Activated naive CD4-positive, alpha-beta T cell treated with anti-CD3 and anti-CD28 coated beads, Interleukin-2, amount 10 ng/mL, durations not matched to agents 7 days and 5 days (primary cell): ENCODE measurements at places on chromosomes 12 and 14.

GRCh38 chr14:23359722-23360447 lies 5.1 kb downstream of the EFS start:
- no peak overlapping the region for H3K4me3 ChIP-seq
- H3K27me3 ChIP-seq: peaks cover 54% of the 10 kb centered on the region
- no peak for DNase-seq

- no peak overlapping the region for H3K4me3 ChIP-seq
- H3K4me1 ChIP-seq: no peaks in the 10 kb centered on the region
- H3K36me3 ChIP-seq: no peaks in the 10 kb centered on the region
- DNase-seq: no peak
- H3K27ac ChIP-seq: no peak overlapping the region
Measured at GRCh38 chr14:69842686-69843420, 36.4 kb upstream of the SMOC1 start.

GRCh38 chr14:90400904-90401561 lies 4.2 kb downstream of the CALM1 start:
- peaks cover 77% of the 10 kb centered on the region for H3K36me3 ChIP-seq
- peak overlapping the region; percentile 55 for H3K27ac ChIP-seq
- peaks cover 56% of the 10 kb centered on the region for H3K4me1 ChIP-seq
- H3K4me3 ChIP-seq: peak overlapping the region; percentile 24

GRCh38 chr12:110537605-110538409 lies 35.7 kb downstream of the RAD9B start:
- peaks cover 7% of the 10 kb centered on the region for H3K4me1 ChIP-seq
- no peak overlapping the region for H3K4me3 ChIP-seq
- H3K36me3 ChIP-seq: peaks cover 58% of the 10 kb centered on the region

DNA sequence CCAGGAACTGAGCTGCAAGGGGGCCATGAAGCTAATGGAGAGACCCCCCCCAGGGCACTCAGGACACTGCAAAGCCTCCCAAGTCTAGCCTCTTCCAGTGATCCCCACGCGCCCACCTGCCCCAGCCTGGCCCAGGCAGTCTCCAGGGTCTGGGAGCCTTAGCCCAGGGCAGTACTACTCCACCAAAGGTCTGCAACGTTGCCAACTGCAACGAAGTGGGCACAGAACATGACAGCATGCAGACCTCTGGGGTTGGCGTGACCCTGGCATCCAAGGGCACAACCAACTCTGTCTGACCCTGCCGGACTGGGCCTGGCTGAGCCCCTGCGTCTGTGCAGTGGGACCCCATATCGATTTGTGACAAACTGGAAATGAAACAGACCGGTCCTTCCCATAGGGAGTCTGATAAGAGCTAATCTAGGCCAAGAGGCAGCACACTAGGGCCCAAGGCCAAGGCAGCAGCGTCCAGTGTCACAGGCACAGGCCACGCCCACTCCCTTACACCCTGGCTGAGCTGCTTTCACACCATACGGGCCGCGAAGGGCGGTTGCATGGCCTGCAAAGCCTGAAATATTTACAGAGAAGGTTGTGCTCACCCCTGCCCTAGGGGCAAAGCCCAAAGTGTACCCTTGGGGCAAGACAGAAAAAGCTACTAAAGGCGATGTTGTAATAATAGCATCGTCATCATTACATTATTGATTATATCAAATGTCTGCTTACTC lies 76.7 kb downstream of the NCOR2 start:
- no peak overlapping the region for H3K4me3 ChIP-seq
- H3K4me1 ChIP-seq: peaks cover 13% of the 10 kb centered on the region
- no peaks in the 10 kb centered on the region for H3K27me3 ChIP-seq
- no peak for DNase-seq
- H3K27ac ChIP-seq: no peak overlapping the region
- H3K36me3 ChIP-seq: peaks cover 5% of the 10 kb centered on the region

GRCh38 chr12:120316798-120317223 lies 10.8 kb downstream of the PLA2G1B start:
- no peak for DNase-seq
- H3K4me1 ChIP-seq: peaks cover 15% of the 10 kb centered on the region

- H3K27me3 ChIP-seq: no peaks in the 10 kb centered on the region
- peaks cover 43% of the 10 kb centered on the region for H3K4me1 ChIP-seq
- DNase-seq: no peak
- no peak overlapping the region for H3K4me3 ChIP-seq
- peaks cover 48% of the 10 kb centered on the region for H3K36me3 ChIP-seq
Measured at GRCh38 chr12:31900271-31900670, 58.9 kb upstream of the RESF1 start.

DNA sequence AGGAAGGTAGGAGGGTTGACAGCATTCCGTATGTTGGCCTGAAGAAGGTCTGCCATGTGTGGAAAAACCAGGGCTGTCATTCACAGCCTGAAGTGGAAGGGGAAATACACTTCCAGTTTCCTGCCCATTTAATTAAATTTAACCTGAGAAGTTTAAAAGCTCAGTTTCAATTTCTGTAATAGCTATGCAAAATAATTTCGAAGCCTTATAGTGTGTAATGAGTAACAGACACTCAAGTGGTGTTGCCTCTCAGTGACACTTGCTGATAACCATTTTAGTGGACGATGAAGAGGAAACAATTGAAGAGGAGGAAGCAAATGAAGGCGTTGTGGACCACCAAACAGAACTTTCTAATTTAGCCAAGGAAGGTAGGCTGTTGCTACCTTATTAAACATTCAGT lies 44.8 kb downstream of the EP400 start:
- no peaks in the 10 kb centered on the region for H3K4me1 ChIP-seq
- DNase-seq: no peak
- no peaks in the 10 kb centered on the region for H3K27me3 ChIP-seq

DNA sequence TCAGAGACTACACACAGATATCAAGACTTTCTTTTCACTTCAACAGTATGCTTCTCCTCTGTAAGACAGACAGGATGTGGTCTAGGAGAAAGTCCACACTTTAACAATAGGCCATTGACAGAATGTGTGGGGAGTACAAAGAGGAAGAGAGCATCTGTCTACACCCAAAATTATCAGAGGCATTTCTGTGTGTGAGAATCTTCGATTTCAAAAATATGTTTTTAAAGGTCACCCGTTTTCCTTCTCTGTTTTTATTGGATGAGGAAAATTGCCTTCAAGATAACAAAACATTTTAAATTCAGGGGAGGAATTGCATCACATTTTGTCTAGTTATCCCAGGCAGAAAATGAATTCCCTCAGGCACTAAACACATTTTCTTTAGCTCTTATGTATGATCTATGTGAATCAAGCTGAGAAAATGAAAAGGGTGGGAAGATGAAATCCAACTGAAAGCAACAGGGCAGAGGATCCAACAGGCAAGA lies 16.4 kb downstream of the NAV3 start:
- H3K27ac ChIP-seq: no peak overlapping the region
- DNase-seq: no peak
- no peaks in the 10 kb centered on the region for H3K4me1 ChIP-seq
- no peaks in the 10 kb centered on the region for H3K27me3 ChIP-seq

- peaks cover 56% of the 10 kb centered on the region for H3K27me3 ChIP-seq
- H3K36me3 ChIP-seq: no peaks in the 10 kb centered on the region
- peaks cover 10% of the 10 kb centered on the region for H3K4me1 ChIP-seq
- no peak for DNase-seq
- H3K27ac ChIP-seq: no peak overlapping the region
- no peak overlapping the region for H3K4me3 ChIP-seq
Measured at GRCh38 chr12:49779581-49779980, 38.2 kb downstream of the TMBIM6 start.

GRCh38 chr14:81125536-81125935 lies 95.2 kb downstream of the GTF2A1 start:
- H3K27ac ChIP-seq: no peak overlapping the region
- no peaks in the 10 kb centered on the region for H3K27me3 ChIP-seq
- no peaks in the 10 kb centered on the region for H3K36me3 ChIP-seq
- peaks cover 8% of the 10 kb centered on the region for H3K4me1 ChIP-seq
- H3K4me3 ChIP-seq: no peak overlapping the region
- no peak for DNase-seq

DNA sequence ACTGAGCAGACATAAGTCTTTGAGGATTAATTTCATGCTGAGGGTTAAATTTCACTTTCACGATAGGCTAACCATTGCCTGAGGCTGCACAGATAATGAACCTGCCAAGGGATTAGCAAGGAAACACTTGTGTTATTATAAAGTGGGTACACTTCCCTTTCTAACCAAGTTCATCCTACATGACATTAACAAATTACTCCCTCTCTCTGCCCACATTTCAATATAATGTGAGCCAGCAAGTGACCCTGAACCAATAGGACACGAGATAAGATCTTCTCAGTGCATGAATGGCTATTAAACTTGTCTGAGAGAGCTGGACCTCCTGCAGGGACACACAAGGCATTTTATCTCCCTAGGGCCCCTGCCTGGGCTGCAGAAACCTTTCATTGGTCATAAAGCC lies 173.5 kb downstream of the PAX9 start:
- DNase-seq: no peak
- H3K27ac ChIP-seq: no peak overlapping the region
- H3K27me3 ChIP-seq: no peaks in the 10 kb centered on the region
- no peaks in the 10 kb centered on the region for H3K4me1 ChIP-seq
- no peaks in the 10 kb centered on the region for H3K36me3 ChIP-seq

DNA sequence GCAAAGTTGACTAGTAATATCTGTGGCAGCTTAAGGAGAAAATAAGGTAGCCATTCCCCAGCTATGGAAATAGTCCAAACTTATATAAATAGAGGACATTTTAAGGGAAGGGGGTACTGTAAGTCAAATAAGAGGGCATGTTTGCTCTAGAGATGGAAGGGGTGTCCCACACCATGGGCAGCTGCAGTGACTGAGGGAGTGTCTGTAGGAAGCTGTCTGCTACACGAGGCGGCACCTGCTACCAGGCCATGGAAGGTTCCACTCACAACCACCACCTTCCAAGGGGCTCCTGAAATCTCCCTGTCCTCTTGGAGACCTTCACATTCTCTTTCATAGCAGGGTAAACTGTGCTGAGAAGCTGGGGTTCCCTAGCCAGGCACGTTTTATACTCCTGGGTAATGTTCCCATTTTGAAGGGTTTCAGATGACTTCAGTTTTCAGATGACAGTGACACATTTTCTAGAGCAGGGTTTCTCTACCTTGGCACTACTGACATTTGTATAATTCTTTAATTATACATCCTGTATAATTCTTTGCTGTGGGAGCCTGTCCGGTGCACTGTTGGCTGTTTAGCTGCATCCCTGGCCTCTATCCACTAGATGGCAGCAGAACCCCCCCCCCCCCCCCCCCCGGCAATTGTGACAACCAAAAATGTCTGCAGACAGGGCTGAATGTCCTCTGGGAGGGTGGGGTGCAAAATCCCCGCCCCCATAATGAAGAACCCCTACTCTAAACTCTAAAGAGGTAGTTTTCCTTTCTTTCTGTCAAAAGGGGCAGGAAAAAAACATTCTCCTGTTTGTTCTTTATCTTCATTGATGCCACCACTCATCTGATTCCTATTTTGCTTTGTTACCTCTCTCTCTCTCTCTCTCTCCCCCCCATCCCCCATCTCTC lies 11.6 kb upstream of the SMCO2 start:
- H3K27ac ChIP-seq: no peak overlapping the region
- H3K27me3 ChIP-seq: peaks cover 11% of the 10 kb centered on the region
- no peak overlapping the region for H3K4me3 ChIP-seq

- H3K4me1 ChIP-seq: no peaks in the 10 kb centered on the region
- no peak for DNase-seq
- peaks cover 76% of the 10 kb centered on the region for H3K27me3 ChIP-seq
- no peak overlapping the region for H3K4me3 ChIP-seq
- H3K36me3 ChIP-seq: no peaks in the 10 kb centered on the region
- no peak overlapping the region for H3K27ac ChIP-seq
Measured at GRCh38 chr14:100673085-100673806, 53.4 kb upstream of the DLK1 start.

DNA sequence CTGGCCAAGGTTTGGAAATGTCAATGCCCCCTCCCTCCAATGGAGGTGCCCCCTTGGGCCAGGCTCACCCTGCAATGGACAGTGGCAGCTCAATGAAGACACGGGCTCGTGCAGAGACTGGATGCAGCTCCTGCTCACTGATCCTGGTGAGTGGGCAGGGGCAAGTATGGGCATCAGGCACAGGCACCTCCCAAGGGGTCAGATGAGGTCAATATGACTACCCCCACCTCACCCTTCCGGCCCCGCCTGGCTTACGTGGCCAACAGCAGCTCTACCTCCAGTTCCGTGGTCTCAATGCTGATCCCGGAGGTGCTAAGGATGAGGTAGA lies 13.6 kb downstream of the ITGA7 start:
- no peak overlapping the region for H3K4me3 ChIP-seq
- H3K36me3 ChIP-seq: no peaks in the 10 kb centered on the region
- H3K4me1 ChIP-seq: no peaks in the 10 kb centered on the region
- H3K27me3 ChIP-seq: peaks cover 14% of the 10 kb centered on the region
- no peak for DNase-seq
- no peak overlapping the region for H3K27ac ChIP-seq

GRCh38 chr14:53399057-53399456 lies 245.9 kb upstream of the DDHD1 start:
- H3K4me3 ChIP-seq: no peak overlapping the region
- no peak overlapping the region for H3K27ac ChIP-seq
- no peaks in the 10 kb centered on the region for H3K36me3 ChIP-seq
- DNase-seq: no peak
- H3K27me3 ChIP-seq: no peaks in the 10 kb centered on the region
- H3K4me1 ChIP-seq: no peaks in the 10 kb centered on the region

DNA sequence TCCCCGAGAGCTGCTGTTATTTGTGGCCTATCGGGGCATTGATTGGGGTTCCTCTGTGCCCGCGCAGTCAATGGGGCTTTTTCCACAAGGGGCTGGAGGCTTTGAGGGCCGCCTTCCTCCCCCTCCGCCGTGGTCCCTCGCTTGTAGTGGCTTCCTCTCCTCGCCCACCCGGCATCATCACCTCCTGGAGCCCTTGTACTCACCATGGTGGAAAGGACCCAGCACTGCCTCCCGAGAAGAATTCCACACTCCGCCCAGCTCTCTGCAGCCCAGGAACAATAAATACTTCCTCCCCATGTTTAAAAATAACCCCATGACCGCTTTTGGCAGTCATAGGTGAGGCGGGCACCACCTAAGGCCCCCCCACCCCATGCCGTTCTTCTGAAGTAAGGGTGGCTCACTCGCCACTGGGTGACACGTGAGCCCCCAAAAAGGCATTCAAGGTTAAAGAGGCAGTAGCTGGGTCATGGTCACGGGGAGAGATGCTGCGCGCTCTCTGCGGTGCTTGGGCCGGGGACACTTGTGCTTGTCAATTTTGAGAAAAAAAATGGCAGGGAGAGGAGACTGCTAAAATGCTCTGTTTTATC lies at the start of gene MYL2:
MYL2 (minus strand) TSS at position 256 of the 587 bp plus-strand sequence; CDS start at position 206, 50 bp downstream.
- no peak within 1 kb of the TSS for H3K4me3 ChIP-seq
- H3K4me1 ChIP-seq: no peaks in the 10 kb centered on the region
- H3K36me3 ChIP-seq: no peaks in the 10 kb centered on the region
- peak within 1 kb of the TSS; percentile 49 for H3K27ac ChIP-seq
